Endodermal cell (in vitro differentiated cells): ENCODE measurements at places on chromosomes 6 and 20. TPM values are rescaled to one million over a fixed set of nuclear protein-coding genes. Genes with fewer than 3 reads are reported as not detected.

Gene BTNL2
- total RNA-seq: not detected in 2 replicates

GRCh38 chr6:106324726-106325335, 729 bp downstream of the ATG5 start:
- DNase-seq: no peak

- no peak for DNase-seq
These were observed 48.6 kb downstream of the LRFN2 start for GRCh38 chr6:40538556-40538955.

DNA sequence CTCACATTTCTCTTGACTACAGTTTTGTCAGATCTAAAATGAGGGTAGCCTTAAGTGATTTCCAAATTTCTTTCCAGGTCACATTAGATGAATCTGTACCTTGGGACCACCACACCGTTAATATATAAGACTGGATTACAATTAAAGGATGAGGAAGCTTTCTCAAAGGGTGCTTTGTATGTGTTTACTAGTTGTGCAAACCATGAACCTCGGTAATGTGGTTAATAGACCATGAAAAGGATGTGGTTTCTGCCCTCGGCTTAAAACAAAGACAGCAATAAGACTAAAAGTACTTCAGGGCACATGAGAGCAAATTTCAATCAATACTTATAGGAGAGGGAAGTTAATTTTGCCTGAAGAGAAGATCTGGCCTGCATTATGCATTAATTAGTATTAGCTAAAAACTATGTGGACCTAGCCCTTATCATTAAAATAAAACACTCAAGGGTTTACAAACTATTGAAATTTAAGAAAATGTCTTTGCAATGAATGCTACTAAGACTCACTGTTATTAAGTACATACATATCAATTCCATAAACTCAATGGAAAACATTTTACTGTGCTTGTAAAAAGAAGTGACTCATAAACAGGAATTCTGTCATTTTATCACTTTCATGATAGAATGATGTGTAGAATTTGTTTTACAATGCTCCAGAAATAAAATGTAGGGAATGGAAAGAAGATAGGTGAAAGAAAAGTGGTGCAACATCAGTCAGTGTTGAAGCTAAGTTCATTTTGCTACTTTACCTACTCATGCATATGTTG, 936 bp upstream of the TMX4 start:
- no peak for DNase-seq

Gene COL9A3
- total RNA-seq: 43.0 to 63.0 TPM (median 48.9 TPM) in 3 replicates
